ENCODE measurements at places on chromosomes 12 and 14.

GRCh38 chr12:25942709-25943108 lies 15.8 kb upstream of the RASSF8 start:
- DNase-seq = no peak

DNA sequence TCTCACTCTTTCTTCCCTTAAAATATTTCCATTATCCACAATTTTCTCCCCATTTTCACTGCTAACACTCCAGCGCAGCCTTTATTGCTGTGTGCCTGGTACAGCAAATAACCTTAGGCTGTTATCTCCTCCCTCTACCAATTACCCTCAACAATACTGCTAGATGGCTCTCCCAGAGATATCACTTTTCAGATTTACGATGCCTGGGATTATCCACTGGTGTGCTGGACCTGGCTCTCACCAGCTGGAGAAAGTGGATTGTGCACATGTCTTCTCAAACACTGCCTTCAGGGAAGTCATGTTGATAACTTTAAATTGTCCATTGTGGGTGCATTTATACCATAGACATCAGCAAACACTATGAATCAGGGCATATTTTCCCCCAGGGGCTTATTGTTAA lies 101.9 kb upstream of the ADAMTS20 start:
- no peak for DNase-seq

DNA sequence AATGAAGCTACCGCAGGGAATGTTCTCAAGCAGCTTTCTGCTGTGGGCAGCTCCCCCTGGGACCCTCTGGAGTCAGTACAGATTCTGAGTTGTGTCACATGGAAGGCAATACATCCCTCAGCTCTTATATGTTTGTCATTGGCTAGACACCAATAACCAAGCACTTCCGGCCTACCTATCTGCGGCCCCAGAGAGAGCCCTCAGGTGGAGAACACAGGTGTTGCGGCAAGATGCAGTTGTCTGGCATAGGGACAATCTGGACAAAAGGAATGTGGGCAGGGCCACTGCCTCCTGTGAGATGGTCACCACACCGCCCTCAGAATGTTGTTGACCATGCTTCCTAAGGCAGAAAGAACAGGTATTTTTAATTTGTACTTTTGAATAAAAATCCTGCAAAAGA lies 118.7 kb downstream of the BRMS1L start:
- no peak for DNase-seq

DNA sequence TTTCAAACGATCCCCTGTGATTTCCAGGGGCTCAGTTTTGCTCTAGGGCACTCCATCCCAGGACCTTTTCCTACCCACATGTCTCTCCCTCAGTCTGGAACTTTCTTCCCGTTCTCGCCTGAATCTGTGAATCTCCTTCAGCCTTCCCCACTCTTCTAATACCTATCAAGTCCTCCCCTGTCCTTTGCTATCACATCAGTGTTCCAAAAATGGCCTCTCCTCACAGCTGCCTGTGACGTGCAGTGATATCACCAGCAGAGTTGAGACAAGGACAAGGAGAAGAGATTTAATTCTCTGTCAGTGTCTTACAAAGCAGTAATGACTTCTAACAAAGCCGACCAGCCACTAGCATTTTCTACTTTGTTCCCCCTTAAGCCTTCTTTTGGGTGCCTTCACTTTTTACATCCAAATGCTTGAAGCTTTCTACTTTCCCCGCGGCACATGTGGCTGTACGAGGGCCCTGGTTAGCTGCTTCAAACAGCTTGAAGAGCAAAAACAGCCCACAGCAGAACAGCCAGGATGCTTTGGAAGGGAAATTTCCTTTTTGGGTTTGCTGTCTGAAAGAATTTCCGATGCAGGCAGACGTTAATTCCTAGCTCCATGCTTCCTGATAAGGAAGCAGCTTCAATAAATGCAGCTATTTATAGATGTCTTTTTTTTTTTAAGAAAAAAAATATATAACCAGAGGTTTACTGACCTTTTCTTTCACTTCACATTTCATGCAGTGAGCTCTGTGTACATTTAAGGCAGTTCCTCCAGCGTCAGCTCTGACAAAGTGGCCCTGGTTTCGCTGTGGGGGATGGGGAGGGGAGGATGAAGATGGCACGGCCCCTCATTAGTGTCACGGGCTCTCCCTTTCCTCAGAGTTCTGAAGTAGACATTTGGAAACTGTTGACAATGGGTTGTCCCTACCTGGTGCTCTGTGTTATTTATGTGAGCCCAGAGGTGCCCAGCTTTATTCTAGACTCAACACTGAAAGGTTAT lies 109.3 kb downstream of the ETV6 start:
- no peak for DNase-seq

DNA sequence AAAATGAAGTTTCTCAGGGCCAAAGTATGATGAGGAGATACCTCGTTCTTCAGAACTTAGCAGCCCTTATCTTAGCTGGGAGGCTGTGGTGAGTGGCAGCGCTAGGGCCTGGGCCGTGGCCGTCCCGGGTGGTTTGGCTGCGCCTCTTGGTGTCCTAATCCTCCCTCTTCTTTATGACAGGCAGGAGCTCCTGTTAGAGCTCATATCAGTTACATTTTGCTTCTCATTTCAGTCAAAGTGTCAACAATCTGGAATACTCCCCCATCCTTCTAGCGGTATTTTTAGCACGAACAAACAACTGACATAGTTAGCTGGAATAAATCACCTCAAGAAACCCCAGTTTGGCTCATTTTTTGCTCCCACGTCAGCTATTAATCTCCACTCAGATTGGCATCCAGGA lies 188.8 kb downstream of the TTC7B start:
- no peak for DNase-seq

- DNase-seq = no peak
These were observed 9.5 kb downstream of the NDRG2 start for GRCh38 chr14:21015312-21015711.

GRCh38 chr12:67354966-67355365 lies 85.8 kb downstream of the CAND1 start:
- no peak for DNase-seq

DNA sequence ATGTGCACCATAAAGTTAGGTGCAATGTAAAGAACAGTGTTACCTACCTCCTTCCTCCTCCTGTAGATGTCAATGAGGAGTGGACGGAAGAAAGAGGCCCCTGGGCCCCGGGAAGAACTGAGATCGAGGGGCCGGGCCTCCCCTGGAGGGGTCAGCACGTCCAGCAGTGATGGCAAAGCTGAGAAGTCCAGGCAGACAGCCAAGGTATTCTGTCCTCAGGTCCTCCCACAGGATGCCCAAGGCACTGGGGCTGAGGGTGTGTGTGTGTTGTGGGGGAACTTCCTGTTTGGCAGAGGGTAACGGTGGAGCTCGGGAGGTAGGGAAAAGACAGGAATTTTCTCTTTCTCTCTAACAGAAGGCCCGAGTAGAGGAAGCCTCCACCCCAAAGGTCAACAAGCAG lies 6.4 kb downstream of the ATN1 start:
- DNase-seq = no peak

GRCh38 chr12:93829016-93829415 lies 151.8 kb downstream of the CRADD start:
- DNase-seq = no peak

DNA sequence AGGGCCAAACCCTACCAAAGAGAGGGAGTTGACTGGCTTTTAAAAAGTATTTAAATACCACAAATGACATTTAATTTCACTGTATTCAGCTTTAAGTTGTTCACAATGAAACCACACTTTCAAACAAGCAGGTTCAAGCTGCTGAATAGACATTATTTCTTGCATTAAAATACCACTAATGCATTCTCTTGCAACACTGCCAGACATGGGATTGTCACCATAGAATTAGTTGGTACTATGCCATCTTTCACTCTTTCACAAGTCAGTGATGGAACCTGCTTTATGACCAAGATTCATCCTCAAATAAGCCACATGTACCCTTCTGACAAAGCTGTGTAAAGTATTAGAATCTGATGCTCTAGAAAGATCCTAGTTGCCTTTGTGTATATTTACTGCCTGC lies 239.4 kb downstream of the PAWR start:
- DNase-seq = no peak

DNA sequence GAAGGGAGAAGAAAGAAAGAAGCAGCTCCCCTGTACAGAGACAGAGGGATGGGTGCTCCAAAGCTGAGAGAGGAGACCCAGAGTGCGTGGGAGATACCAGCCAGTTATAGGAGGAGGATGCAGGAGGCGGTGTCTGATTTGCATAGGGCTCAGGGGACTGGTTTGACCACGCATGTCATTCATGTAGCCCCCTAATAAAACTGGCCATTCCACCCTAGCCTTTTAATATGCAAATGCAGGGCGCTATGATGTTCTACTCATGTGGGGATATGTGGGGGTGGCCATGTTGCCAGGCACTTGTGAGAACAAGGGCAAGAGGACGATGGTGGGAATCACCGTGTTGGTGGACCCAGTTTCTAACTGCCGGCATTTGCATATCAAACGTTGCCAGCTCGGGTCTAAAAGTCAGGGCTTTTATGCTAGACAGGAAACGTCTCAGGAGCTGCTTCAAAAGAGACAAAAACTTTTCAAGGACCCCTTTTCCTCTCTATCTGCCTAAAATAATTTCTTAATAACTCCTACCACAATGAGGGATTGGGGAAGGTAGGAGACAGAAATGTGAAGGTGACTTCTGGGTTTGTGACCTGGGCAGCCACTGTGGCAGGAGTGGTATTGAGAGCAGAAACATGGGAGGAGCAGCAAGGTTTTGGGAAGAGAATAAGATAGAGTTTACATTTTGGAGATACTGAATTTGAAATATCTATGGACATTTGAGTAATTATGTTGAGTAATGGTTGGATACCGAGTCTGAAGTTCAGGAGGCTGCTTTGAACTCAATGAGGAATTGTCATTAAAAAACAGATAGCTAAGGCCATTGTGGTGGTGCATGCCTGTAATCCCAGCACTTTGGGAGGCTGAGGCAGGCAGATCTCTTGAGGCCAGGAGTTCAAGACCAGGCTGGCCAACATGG lies 2.2 kb upstream of the ATXN3 start:
- no peak for DNase-seq

GRCh38 chr12:851913-852312 lies 97.6 kb downstream of the RAD52 start:
- DNase-seq = no peak

- no peak for DNase-seq
These were observed 103.9 kb downstream of the SUDS3 start for GRCh38 chr12:118480235-118480634.

GRCh38 chr12:120323772-120324171 lies 3.8 kb downstream of the PLA2G1B start:
- no peak for DNase-seq

DNA sequence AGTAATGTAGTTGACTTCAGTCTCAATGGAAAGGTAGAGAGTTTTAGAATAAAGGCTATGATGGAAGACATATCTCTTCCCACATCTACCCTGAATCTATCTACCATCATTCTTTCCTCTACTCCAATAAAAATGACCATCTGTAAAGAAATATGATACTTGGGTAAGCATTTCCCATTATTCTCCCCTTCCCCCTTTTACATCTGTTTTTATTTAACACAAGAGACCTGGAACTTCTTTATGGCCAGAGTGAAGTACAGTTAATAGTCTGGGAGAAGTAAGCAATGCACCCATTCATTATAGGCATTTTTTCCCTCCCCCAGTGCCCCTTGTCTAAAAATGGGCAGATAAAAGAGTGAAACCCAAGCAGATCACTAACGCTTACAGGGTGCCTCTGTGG lies 6.5 kb downstream of the TPH2 start:
- no peak for DNase-seq

DNA sequence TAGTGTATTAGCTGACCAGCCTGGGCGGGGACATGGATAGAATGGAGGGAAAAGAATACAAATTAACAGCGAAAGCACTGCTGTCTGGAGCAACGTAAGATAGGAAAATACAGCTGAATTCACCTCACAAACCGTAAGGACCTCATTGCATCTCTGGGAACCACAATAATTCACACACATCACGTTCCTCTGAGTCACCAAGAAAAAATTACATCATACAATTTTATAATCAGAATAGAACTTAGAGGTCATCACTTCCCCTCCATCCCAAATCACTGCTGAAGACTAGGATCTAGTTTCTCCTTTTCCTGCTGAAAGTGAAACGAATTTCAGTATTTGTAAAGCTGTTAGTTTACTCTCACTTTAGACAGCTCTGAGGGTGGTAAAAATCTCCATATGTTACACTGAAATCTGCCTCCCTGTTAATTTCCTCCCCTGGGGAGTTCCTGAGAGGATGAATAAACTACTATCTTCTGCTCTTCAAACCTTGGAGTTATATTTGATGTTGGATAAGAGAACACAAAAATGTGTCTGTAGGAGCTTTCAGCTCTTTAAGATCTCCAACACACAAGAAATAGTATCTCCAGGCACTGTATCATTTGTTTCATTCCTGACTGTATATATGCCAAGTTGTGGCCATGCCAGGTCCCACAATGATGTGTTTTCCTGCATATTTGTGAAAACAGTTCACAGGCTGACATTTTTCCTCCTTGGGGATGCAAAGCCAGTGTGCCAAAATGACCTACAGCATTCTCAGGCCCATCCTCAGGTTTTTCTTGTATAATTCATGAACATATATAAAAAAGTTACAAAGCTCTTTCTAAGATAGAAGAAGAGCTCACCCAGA lies 63.8 kb upstream of the SSTR1 start:
- no peak for DNase-seq

DNA sequence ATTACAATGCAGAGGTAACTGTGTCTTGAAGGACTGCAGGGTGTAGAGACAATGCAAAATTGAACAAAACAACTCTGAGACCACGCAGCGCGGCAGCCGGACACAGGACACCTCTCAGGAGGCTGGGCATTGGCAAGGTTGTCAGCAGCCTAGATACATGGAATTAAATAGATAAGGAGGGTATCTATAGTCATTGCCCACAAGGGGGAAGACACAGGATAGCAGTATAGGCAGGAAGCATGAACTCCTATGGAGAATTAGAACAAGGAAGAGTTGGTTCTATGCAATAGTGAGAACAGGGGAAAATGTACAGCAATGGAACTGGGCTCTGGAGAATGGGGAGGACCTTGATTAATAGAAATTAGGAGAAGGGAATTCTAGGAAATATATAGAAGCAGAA lies 164.1 kb downstream of the C12orf42 start:
- DNase-seq = no peak

DNA sequence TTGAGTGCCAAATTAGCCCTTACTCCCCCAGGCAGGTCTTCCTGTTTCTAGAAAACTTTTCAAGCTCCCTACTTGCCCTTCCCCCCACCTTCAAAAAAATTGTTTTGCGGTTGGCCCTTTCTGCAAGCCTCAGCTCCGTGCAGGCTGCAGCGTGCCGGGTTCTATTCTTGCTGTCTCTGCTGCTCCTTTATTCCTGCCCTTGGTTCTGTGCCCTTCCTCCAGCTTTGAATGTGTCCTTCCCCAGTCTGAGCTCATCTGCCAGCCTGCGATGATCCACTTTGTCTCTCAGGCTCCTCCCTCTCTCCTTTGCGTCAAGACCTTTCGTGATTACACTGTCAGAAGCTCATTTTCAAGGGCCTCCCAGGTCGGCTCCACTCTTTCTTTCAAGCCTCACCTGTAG lies 98.6 kb downstream of the IRF2BPL start:
- no peak for DNase-seq

DNA sequence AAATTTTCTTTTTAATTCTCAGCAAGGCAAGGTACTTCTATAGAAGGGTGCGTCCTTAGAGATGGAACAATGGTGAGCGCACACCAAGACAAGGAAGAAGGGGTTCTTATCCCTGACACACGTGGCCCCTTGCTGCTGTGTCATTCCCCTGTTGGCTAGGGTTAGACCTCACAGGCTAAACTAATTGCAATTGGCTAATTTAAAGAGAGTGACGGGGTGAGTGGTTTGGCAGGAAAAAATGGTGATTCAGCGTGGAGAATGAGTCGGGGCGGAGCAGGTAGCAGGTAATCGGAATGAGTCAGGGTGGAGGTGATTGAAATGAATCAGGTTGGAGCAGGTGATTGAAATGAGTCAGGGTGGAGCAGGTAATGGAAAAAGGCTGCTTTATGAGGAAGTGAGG lies 36.3 kb upstream of the HECTD1 start:
- no peak for DNase-seq
